ENCODE measurements at places on chromosomes 6 and 20.
A peak's percentile ranks its signal among the peaks of the same experiment; 100 is the strongest.

DNA sequence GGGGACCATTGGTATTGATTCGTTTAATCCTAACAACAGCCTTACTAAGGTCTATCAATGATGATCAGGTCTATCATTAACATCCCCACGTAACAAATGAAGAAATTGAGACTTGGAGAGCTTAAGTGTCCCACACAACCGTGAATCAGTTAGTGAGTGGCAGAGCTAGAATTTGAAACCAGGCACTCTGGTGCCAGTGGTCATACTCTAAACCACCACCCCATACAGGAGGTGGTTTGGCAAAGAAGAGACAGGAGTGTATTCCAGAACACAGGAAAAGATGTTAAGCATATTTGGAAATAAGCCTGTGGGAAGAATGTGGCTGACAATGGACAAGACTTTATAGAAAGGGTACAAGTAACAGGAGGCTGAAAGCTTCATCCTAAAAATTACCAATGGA, 35.7 kb upstream of the MARCKS start:
- no peak for DNase-seq

- no peak for DNase-seq
Measured at GRCh38 chr6:112370946-112371345, 23.8 kb downstream of the RFPL4B start.

GRCh38 chr6:122367171-122367570, 32.3 kb upstream of the HSF2 start:
- DNase-seq = no peak

GRCh38 chr6:113276601-113277000, 580.5 kb upstream of the MARCKS start:
- no peak for DNase-seq

DNA sequence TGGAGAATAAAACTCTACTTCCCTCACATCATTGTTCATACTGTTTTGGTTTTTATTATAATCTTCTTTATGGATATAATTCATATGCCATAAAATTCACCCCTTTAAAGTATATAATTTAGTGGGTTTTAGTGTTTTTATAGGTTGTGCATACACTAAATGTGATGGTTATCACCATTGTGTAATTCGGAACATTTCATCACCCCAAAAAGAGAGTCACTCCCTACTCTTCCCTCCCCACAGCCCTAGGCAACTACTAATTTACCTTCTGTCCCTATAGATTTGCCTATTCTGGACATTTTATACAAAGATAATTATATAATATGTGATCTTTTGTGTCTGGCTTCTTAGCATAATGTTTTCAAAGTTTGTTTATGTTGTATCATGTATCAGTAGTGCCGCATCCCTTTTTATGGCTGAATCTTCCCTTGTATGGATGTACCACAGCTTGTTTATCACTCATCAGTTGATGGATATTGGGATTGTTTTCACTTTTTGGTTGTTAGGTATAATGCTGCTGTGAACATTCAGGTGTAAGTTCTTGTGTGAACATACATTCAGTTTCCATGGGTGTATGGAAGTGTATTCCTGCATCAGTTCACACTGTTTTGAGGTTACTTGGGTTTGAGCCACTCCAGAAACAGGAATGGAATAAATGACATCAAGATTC, 4.2 kb downstream of the TM9SF4 start:
- DNase-seq = no peak

DNA sequence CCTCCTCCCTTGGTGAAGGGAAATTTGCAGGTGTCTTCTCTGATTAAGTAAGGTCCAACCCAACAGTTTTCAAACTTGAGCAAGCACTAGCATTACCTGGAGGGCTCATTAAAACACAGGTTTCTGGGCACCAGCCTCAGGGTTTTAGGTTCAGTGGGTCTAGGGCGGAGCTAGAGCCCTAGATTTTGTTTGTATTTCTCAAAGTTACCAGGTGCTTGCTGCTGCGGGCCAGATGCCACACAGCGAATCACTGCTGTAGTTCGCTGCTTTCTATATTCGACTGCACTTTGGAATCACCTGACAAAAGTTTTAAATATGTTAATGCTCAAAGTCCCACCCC, 869 bp downstream of the COL21A1 start:
- no peak for DNase-seq

DNA sequence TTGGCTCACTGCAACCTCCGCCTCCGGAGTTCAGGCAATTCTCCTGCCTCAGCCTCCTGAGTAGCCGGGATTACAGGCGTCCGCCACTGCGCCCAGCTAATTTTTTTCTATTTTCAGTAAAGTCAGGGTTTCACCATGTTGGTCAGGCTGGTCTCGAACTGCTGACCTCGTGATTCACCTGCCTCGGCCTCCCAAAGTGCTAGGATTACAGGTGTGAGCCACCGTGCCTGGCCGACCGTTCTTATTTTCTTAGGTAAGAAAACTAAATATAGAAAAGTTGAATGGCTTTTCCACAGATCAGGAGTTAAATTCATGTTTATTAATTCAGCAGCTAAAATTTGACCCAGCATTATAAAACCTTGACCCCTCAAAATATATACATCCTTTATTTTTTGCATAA, 238.7 kb downstream of the TRDN start:
- DNase-seq = no peak

GRCh38 chr20:60395991-60396390, 437.8 kb downstream of the CDH26 start:
- peak; percentile 89 for DNase-seq

DNA sequence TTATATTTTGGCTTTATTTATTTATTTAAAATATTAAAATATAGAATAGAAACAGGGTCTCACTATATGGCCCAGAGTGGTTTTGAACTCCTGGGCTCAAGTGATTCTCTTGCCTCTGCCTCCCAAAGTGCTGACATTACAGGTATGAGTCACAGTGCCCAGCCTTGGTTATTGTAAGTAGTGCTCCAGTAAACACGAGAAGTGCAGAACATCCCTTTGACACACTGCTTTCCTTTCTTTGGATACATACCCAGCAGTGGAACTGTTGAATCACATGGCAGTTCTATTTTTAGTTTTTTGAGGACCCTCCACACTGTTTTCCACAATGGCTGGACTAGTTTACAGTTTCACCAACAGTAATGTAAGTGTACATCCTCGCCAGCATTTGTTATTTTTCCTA, 203.9 kb downstream of the PHF3 start:
- DNase-seq = no peak

GRCh38 chr20:53087037-53087777, 115.0 kb downstream of the TSHZ2 start:
- no peak for DNase-seq

GRCh38 chr6:152499931-152500330, 137.2 kb downstream of the SYNE1 start:
- DNase-seq = no peak

DNA sequence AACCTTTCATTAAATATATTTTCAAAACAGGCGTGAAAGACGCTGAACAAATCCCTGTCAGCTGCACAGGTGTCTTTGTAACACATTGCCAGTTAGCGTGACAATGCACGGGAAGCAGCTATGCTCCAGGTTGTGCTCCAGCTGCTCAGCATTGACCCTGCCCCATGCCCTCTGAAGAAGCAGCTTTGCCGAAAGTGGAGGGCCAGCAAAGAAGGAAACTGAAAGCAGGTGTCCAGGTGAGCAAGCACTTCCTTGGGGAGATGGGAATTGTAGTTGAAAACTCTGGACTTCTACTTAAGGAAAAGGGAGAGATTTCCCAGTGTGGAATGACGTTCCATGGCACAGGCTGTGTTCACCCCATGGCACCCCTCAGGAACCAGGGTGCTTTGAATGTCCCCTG, 125.7 kb downstream of the TTLL2 start:
- DNase-seq = no peak

- DNase-seq = no peak
Measured at GRCh38 chr20:39090906-39091305, 128.8 kb downstream of the DHX35 start.

GRCh38 chr6:108947114-108947854, 99.1 kb downstream of the ARMC2 start:
- DNase-seq = peak; percentile 13

GRCh38 chr6:22596011-22596410, 26.6 kb downstream of the HDGFL1 start:
- DNase-seq = no peak

- DNase-seq = no peak
Measured at GRCh38 chr6:17892097-17892686, 95.2 kb downstream of the KIF13A start.

DNA sequence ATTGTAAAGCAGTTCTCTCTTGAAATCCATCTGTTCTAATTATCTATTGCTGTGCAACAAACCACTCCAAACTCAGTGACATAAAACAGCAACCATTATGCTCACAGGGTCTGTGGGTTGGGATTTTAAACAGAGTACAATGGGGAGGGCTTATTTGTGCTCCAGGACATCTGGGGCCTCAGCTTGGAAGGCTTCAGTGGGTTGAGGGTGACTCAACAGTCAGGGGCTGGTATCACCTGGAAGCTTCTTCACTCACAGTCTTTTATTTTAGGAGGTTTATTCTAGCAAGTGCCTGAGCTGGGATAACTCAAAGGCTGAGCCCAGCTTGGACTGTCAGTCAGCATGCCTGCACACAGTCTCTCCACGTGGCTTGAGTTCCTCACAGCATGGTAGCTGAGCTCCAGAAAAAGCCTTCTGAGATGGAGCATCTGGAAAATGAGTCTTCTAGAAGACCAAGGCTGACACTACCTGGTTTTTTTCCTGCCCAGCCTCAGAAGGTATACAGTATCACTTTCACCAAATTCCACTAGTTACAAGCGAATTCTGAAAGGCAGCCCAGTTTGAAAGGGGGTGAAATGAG, 234.6 kb upstream of the ID4 start:
- no peak for DNase-seq

DNA sequence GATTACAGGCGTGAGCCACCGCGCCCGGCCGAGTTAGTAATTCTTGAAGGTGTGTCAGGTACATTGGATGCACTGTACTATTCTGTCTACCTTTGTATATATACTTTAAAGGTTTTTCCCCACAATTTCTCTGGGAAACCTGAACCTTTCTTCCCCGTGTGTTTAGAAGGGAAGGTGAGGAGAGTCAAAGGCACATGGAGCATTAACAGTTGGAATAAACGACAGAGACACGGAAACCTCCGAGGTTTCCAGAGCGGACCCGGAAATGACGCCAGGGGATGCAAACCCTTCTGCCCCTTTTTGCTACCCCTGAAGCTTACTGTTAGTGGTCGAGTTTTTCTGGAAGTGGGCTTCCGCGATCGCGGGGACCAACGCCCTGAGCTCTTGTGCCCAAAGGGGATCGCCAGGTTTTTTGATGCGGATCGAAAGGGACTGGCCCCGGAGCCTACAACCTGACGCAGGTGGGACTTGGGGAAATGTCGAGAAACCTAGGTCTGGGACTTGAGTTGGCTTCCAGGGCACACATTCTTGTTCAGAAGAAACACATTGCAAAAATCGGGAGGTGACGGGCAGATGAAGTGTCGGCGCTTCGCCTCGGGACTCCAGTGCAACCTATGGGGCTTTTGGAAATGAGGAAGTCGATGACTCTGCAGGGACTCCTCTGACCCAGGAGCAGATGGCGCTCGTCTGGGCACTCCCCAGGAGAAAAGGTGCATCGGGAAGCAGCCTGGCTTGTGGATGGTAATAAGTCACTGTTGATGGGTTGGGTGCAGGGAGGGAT, 218.2 kb downstream of the OR2B2 start:
- DNase-seq = peak; percentile 44

- DNase-seq = no peak
Measured at GRCh38 chr6:161274898-161275297, 1.0 kb upstream of the AGPAT4 start.

DNA sequence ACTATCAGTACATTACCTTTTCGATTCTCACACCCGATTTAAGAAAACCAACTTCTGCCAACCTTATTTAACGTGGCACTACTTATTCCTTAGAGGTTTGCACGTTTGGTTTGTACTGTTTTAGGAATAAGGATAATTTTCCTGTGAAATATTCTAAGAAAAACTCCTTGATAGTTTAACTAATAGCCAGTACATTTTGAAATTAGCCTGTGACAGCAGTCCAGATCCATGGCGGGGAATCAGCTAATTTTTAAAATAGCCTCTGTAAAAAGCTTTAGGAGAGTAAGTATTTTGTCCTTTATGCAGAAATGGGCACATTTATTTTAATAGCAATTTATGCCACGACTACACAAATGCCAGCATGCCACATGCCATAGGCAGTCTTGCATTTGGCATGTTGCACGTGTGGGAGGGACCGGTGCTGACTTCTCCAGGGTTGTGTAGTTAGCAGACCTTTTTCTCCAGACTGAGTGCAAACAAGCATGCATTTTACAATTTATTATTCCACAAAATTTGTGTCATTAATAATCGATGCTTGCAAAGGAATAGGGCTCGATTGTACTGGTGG, 6.2 kb downstream of the FOXC1 start:
- no peak for DNase-seq

DNA sequence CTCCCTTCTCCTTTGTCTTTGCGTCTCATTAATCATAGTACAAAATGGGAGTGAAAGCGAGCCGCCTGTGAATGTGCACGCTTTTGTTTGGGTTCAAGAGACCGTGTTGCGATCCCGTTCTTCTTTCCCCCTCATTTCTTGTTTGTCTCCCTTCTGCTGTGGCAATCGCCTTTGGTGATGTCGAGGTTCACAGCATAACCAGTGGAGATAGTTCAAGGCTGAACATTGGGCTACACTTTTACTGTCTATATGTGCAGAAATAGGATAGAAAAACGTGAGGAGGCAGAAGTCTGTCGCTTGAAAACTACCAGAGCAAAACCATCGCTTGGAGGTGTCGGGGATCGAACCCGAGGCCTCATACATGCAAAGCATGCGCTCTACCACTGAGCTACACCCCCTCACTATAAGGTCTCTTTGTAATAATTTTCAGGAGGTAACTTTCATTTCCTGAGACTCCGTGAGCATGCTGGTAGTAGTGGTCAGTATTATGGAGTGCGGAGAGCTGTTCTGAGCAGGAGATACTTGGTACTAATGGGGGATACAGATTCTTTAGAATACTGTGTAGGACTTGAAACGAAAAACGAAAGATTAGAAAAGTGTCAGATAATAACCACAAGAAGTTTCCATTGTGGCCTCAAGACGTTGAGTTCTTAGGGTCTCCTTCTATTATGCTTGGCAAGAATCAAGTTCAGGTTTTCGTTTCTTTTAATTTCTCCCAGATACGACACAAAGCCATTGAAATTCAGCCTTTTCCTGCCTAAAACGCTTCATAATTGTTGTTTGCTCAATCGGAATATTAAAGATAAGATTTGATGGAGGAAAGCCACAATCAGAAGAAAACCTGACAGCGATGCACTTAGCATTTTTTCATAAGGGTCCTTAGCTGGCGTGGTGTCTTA, 106.6 kb downstream of the TRIM27 start:
- DNase-seq = peak; percentile 7
